Activated CD4-positive, alpha-beta T cell treated with anti-CD3 and anti-CD28 coated beads, Interleukin-2, Interleukin-6, amounts not matched to agents 100 ng/mL and 50 ng/mL, durations not matched to agents 16 hours and 8 hours (primary cell): ENCODE measurements at places on chromosomes 12 and 14.

GRCh38 chr12:25818596-25819390 is 139.7 kb upstream of the RASSF8 start:
- DNase-seq = no peak

- DNase-seq = no peak
Observed at GRCh38 chr12:12272869-12273268, 6.0 kb upstream of the LRP6 start.

GRCh38 chr12:23564451-23565152 is 384.9 kb downstream of the SOX5 start:
- DNase-seq = no peak

DNA sequence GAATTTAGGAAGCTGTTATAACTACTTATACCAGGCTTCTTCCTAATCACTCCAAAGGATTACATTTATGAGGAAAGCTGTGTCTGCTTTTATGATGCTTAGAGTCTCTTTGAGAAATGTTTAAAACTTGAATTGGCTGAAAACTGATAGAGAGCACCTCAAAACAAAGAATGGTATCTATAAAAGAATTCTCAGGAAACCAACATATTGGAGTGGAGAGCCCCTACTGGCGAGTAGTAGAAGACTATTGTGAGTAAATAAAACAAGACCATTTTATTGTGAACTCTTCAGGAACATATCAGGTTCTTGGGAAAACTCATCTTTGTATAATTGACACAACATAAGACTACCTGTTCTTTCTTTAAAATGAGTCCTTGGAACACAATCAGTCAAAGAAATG is 578.6 kb downstream of the RERGL start:
- DNase-seq = no peak

DNA sequence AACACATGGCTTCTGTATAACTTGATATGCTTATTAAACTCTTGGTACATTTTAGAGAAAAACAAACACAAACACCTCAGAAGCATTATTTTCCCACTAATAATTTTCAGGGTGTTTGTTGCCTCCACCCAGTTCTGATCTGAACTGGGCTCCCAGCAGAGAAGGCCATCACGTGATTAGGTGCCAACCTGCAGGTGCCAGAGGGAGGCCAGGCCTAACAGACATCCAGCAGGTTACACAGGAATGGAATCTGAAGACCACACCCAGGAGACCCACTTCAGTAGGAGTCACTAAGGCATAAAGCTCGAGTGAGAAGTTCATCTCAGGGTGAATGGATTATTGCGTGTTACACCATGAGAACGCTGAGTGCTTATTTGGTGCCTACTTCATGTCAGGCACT is 8.9 kb downstream of the SLC6A12 start:
- no peak for DNase-seq

DNA sequence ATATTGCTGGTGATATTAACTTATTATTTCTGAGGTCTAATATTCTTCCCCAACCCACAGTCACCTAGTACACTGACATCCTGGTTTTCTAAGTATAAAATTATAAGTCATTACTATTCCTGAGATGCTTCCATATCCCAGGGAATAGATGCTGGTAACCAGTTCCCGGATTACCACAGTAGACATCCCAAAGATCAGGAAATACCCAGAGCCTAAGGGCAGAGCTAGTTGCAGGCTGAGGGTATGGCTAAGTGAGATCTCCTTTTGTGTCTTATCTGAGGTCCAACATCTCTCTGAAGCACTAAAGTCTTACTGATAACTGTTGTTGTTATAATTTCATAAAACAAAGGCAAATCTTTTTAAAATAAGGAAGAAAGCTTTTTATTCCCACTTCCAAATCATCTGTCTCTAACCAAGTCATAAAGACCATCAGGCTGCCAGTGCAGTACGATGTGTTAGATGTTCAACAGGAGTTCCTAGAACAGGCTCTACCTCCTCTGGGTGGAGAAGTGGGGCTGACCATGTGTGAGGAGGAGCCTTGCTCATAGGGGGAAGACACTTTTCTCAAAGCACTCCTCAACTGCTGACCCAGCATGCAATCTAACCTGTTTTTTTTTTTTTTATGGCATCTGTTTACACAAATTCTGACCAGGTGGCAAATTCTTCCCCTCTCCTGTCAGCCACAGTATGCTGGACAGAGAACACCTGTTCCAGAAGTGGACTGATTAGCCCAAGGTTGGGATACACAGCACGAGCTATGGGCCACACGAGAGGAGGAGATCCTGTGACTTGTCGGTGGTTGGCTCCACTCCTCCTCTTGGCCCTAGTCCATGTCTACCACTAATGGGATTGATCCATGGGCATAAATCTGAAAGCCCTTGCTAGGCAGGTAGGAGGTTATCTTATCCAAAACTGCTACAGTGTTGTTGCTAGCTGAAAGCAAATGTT is 16.1 kb upstream of the GRIP1 start:
- DNase-seq = no peak

DNA sequence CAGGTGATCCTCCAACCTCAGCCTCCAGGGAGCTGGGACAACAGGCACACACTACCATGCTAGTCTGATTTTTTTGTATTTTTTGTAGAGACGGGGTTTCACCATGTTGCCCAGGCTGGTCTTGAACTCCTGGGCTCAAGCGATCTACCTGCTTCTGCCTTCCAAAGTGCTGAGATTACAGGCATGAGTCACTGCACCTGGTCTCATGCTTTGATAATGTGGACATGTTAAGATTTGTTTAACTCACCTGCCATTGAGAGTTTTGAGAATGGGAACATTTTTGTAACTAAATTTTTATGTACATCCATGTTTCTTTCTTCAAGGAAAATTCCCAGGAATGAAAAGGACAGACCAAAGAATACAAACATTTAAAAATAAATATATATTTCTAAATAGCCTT is 121.2 kb downstream of the MIPOL1 start:
- no peak for DNase-seq

- DNase-seq = no peak
Observed at GRCh38 chr12:33710548-33710947, 270.9 kb upstream of the SYT10 start.

- DNase-seq = no peak
Observed at GRCh38 chr12:56900583-56900982, 33.6 kb downstream of the SDR9C7 start.

DNA sequence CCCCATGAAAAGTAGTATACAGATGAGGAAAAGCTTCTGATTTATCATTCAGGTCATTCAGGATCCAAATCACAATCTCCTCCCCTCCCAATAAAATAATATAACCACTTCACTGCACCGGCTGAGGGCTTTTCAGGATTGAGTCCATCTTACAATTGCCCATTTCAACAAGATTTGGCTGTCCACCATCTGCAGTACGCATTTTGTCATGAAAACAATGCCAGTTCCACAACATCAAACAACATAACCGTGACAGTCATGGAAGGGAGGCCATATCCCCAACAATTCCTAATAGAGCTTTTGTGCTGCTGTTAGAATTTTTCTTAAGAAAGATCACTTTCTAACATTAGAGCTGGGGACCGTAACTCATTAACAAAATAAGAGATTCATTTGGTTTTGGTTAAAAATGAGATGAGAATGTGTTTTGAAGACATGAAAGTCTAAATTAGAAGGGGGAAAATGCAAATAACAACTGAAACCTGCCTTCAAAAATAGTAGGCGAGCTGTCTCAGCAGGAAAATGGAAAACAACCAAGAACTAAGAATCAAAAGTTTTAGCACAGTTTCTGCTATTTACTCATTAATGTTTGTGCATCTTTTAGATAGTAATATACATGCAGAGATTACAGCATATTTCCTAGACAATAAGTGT is 38.3 kb upstream of the TMTC2 start:
- DNase-seq = no peak

DNA sequence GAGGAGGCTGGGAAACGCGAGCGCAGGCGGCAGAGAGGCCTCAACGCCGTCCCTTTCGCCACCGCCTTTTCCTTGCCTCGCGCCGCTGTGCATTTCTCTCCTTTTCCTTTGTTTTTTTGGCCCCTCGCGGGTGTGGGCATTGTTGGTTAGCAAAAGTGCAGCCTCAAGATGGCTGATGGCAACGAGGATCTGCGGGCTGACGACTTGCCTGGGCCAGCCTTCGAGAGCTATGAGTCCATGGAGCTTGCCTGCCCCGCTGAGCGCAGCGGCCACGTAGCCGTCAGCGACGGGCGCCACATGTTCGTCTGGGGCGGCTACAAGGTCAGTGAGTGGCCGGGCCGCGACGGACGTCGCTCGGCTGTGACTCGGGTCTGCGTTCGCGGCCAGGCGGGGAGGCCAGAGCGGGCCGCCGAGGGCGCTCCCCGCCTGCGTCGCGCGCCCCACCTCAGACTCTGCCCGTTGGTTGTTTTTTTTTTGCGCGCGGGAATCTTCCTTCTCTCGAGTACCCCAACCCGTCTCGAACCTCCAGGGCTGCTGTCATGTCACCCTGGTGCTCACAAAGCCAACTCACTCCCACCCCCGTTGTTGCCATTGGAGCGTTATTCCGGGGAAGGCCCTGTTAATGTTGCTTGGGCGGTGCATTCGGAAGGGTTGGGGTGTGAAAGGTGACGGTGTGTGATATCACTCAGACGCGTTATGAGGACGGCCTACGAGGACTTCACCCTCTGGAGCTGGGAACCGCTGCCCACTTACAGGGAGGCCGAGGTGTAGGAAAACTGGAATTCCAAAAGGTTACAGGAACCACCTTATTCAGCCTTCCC is 558 bp downstream of the KLHDC2 start:
- peak; percentile 80 for DNase-seq

DNA sequence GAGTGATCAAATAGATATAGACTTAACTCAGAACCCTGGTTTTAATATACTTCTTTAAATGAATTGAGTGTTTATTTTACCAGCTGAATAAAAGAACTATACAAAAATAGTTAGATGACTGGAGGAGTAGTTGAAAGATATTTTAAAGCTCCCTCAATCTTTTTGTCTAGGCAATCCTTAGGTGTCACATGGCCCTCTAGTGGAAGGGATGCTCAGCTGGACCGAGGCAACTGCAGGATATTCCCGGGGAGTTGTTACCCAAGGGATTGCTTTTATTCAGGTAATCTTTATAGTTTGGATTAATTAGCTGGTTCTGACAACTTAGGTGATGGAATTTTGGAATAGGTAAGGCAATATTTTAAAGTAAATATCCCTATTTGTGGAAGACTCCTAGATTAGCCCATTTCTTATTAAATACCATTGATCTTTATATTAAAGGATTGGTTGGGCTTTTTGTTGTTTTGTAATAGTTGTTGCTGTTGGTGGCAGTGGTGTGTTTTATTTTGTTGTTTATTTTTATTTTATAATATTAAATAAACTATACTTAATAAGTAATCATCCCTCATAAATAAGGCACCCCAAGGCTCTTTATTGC is 57.1 kb downstream of the ZDHHC17 start:
- DNase-seq = peak; percentile 3

DNA sequence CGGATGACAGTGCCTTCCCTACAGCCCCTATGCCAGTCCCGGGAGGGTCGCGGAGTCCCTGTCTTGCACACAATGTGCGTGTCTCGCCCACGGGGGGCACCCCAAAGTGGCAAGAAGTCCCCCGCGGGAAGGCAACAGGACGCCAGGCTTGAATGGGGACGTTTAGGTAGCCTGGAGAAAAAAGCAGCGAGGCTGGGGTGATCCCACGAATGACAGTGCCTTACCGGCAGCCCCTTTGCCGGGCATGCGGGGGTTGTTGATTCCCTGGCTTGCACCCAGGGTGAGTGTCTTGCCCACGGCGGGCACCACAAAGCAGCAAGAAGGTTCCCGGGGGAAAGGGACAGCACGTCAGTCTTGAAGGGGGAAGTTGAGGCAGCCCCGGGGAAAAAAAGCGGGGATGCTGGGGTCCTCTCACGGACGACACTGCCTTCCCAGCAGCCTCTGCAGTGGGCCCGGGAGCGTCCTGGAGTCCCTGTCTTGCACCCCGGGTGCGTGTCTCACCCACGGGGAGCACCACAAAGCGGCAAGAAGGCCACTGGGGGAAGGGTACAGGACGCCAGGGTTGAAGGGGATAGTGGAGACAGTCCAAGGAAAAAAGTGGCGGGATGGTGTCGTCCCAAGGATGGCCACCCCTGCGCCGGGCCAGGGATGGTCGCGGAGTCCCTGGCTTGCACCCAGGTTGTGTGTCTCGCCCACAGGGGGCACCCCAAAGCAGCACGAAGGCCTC is 156.8 kb upstream of the ALG10B start:
- DNase-seq = no peak

GRCh38 chr12:55019784-55020183 is at the start of gene NEUROD4:
TSS of gene NEUROD4 (plus strand) at chr12:55019974. CDS start at chr12:55026440, 6,466 bp downstream.
- DNase-seq = no peak

DNA sequence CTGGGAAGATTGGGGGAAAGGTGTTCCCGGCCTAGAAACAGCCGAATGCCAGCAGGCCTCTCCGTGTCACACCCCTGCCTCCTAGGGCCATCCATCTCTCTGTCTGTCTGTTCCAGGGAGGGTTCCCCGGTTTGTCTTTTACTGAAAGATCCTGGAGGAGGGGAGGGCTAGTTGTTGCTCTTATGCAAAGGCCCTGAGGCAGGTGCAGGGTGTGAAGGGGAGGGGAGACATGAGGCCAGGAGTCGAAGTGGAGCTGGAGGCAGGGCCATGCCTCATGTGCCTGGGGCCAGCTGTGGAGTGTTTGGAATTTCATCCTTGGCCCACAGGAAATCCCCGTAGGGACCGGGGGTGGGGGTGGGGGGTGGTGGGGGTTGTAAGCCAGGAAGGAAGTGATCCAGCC is 8.7 kb upstream of the RCOR1 start:
- no peak for DNase-seq

- DNase-seq = no peak
Observed at GRCh38 chr14:24092110-24092504, 2.0 kb upstream of the PCK2 start.

DNA sequence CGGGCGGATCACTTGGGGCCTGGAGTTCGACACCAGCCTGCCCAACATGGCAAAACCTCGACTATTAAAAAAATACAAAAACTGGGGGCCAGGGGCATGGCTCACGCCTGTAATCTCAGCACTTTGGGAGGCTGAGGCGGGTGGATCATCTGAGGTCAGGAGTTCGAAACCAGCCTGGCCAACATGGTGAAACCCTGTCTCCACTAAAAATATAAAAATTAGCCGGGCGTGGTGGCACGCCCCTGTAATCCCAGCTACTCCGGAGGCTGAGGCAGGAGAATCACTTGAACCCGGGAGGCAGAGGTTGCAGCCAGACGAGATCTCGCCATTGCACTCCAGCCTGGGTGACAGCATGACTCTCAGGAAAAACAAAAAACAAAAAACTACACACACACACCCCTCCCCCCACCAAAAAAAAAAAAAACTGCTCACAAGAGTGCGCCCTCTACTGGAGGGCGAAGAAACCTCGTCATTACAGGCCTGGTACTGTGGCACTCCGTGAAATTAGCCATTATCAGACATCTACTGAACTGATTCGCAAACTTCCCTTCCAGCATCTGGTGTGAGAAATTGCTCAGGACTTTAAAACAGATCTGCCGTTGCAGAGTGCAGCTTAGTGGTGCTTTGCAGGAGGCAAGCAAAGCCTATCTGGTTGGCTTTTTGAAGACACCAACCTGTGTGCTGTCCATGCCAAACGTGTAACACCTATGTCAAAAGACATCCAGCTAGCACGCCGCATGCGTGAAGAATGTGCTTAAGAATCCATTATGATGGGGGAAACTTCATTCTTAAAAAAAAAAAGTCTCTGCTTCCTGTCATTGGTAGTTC is 7.7 kb downstream of the PPP1R3E start:
- peak; percentile 62 for DNase-seq

GRCh38 chr14:101174522-101174838 is 271.0 kb upstream of the RTL1 start:
- no peak for DNase-seq

GRCh38 chr14:72303930-72304329 is 371.7 kb downstream of the RGS6 start:
- DNase-seq = no peak

- DNase-seq = no peak
Observed at GRCh38 chr14:101254805-101255764, 306.2 kb upstream of the DIO3 start.
